Fibroblast of lung (primary cell): ENCODE measurements at places on chromosomes 7 and 10. TPM values are rescaled to one million over a fixed set of nuclear protein-coding genes. Genes with fewer than 3 reads are reported as not detected.
A peak's percentile ranks its signal among the peaks of the same experiment; 100 is the strongest.

The GPR37 gene
- 3.1 and 12.6 TPM in 2 replicates for polyA plus RNA-seq

DNA sequence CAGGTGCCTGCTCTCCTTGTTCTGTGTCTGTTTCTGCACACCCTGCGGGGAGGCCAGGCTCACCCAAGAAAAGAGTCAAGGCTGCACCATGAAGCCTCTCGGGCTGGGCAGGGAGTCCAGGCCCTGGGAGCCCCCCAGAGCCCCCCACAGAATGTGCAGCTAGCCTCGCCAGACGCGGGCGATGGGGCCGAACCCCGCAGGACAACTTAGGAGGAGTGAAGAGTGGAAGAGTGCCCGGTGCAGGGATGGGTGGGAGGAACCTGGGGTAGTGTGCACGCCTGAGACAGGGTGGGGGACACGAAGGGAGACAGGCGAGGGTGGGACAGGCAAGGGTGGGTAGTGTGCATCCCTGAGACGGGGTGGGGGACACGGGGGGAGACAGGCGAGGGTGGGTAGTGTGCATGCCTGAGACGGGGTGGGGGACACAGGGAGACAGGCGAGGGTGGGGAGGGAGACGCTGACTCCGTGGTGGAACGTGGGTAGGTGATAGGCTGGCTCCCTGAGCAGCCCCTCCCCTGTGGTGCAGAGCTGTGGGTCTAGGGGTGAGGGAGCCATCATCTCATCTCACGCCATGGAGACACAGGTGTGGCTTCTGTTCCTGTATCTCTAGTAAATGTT lies 615.4 kb downstream of the DNAJB6 start:
- DNase-seq, result no peak

DNA sequence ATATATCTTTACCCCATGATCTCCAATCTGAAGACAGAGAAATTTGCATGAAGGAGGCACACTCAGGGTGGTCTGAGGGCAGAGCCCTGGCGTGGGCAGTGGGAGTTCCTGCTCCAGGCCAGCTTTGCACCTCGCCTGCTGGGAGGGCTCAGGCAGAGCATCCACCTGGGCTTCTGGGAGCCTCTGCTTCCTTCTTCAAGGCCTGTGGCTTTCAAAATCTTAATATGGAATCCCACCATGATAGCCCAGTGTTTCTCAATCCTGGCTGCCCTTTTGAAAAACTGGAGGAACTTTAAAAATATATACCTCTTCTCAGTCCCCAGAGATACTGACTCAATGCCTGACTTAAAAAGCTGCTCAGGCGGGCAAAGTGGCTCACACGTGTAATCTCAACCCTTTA lies 36.7 kb upstream of the PSAP start:
- no peak for DNase-seq

DNA sequence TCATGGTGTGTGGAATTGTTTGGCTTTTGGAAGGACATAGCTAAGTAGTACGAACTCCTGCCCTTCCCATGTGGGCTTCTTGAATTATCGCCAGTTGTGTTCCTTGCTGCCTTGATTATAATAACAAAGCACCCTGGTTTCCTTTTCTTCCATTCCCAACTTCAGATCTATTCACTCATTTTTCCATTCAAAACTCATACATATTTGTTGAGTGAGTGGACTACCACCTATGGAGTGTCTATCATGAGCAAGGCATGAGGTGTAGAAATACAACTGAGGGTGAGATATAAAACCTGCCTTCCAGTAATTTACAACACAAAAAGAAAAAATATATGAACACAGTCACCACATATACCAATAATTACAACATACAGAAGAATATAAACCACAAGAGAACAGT lies 4.9 kb upstream of the COL17A1 start:
- peak; percentile 54 for DNase-seq

- peak; percentile 38 for DNase-seq
Observed at GRCh38 chr7:15554081-15554480, 7.7 kb downstream of the AGMO start.

DNA sequence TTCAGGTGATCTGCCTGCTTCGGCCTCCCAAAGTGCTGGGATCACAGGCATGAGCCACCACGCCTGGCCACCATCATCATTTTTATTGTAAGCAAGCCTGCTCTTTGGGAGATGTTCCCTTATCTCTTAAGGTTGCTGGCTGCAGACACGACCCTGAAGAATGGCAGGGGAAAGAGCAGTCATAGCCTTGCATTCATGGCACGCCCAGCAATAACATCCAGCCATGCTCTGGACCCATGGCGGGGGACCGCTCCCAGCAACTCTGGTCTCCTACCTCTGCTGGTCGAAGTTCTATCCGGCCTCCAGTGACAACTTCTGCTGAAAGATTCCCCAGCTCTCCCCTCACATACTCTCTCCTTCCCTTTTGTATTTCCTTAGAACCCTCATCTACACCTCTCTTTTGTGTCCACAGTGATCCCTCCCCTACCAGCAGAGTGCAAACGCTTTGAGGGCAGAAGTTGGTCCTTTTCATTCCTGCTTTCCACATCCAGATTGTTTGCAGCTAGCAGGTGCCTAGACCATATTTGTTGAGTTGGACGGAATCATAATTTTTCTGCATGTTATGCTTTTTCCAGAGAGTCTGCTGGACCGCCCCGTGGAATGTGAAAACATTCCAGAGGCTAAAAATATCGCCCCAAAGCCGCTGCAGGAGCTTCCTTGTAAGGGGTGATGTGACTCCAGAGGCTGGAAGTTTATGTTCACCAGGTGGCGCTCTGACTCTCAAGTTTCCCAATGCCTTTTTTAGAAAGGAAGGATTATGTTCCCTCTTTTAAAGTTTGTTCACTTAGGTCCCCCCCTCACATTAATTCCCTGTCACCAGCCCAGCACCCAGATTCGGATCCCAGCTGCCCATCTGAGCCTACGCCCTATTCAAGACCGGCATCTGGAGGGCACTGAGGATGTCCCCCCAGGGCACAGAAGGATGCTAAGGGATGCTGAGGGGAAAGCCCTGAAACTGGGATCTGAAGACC lies 4.3 kb upstream of the MARVELD1 start:
- DNase-seq, result peak; percentile 81

DNA sequence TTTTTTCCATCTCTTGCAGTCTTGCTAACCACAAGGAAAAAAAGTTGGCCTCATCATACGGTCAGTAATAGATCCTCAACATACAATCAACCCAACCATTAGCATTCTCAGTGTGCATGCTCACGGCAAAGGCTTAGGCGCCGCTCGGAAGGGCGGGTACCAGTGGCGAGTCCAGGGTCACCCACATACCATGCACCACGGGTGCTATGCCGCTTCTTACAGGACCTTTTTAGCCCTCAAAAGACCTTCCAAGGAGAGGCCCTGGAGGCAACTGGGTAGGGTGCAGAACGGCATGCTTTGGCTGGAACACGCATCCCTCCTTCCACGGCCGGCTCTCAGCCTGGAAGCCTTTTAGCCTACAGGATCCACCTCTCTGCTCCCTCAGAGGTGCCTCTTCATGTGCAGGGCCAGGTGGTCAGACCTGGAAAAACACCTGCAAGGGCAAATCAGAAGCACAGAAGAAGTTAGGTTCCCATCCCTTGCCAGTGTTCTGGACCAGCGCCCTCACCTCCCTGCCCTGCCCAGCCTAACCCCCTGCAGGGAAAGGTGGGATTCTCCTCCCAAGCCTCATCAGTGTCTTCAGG lies 5.8 kb downstream of the KLF6 start:
- DNase-seq, result peak; percentile 40
